ENCODE measurements at places on chromosomes 5 and 9.

- no peak for DNase-seq
These were observed 87.2 kb downstream of the CSNK1G3 start for GRCh38 chr5:123599171-123599570.

- DNase-seq = no peak
These were observed 504.3 kb downstream of the ARHGEF28 start for GRCh38 chr5:74130155-74130897.

- DNase-seq = no peak
These were observed 70.8 kb upstream of the COL5A1 start for GRCh38 chr9:134570711-134571325.

GRCh38 chr9:27888661-27889295 lies 315.5 kb upstream of the C9orf72 start:
- peak; percentile 26 for DNase-seq

DNA sequence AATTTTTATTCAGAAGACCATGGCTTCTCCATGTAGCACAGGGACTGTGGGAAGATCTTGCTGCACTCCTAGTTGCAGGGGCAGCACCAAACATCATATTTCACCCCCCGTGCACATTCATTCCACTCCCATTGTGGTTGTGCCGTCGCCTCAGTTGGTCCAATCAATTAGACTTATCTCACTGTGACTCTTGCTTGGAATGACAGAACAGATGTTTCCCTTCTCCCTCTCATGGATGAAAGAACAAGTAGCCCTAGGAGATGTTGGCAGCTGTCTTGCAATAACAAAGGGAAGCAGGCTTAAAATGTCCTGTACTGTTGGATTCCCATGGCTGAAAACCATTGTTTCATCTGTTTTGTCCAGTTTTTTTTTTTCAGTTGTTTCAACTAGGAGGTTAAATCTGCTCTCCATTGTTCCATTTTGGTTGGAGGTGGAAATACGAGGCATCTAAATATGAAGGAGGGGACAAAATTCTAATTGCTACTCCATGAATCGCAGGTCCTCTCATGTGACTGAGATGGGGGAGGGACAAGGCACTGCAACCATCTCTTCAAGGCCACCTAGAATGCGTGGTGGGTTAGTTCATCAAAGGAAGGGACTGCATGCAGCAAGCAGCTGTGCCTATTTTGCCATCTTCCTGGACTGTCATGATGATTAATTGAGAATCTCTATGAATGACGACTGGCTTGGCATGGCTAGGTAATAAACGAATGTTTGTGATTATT lies 214.4 kb downstream of the NSG2 start:
- no peak for DNase-seq

DNA sequence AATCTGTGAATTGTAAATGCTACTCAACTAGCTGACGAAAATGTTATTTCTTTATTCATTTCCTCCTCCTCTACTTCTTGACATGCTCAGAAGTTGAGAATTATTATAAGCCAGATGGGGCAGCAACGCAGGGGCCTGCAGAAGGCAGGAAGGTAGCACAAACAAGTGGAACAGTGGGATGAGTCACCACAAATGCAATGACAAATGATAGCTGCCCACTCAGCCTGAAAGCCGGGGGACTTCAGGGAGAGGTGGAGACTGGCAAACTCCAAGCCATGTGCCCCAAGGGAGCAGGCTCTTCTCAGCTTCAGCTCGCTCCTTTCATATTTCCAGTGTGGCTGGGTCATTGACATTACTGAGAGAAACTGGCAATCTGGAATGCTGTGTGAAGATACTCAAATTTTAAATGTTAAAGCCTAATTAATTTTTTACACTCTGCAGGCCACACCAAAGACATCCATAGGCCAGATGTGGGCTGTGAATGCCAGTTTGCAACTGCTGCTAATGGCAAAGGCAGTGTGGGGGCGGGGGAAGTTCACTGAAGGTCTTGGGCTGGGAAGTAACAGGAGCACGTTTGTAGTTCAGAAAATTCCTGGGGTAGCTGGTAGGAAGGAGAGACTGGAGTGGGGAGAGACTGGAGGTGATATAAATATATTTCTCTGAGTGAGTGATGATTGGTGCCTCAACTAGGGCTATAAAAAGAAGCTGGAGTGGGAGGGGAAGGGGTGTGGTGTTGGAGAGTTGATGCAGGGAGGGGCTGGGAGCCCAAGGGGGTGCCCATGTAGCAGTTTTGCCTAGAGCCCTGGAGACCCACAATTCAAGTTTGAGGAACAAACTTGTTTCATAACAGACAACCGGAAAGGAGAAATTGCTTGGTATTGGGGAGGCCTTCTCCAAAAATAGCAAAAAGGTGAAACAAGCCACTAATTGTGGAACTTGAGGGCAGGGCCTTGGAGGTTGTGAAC lies 20.8 kb upstream of the ADRB2 start:
- DNase-seq = no peak

- peak; percentile 29 for DNase-seq
These were observed 439.6 kb upstream of the PTGER4 start for GRCh38 chr5:40240111-40240510.

DNA sequence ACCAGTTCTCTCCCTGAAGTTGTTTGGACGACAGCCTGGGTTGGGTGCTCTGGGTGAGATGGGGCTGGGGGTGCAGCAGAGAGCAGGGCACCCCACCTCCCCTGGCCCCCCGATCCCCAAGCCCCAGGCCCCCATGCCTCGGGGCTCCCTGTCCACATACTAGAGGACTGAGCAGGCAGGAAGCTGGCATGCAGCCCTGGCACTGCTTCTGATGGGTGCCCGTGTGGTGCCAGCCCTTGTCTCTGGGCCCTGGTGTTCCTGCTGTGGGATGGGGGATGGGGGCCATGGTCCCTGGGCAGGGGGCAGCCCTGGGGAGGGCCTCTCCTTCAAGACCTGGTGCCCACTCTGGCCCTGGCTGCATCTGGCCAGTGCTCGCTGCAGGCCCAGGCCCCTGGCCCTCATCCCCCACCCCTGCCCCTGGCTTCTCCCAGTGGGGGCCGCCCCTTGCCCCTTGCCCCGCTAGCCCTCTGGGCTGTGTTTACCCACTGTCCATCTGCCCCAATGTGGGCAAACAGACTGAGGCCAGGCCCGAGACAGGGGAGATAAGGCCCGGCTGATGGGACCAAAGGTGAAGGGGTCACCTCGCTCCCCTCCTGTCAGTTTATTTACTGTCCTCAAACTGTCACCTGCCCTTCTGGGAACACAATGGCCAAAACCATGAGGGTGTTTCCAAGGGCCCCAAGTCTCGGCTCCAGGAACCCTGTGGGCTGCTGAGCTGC lies 67.3 kb upstream of the RXRA start:
- no peak for DNase-seq

GRCh38 chr5:58380655-58381054 lies 79.2 kb downstream of the PLK2 start:
- DNase-seq = no peak

- DNase-seq = no peak
These were observed 65.8 kb upstream of the CHD1 start for GRCh38 chr5:98994611-98995010.

DNA sequence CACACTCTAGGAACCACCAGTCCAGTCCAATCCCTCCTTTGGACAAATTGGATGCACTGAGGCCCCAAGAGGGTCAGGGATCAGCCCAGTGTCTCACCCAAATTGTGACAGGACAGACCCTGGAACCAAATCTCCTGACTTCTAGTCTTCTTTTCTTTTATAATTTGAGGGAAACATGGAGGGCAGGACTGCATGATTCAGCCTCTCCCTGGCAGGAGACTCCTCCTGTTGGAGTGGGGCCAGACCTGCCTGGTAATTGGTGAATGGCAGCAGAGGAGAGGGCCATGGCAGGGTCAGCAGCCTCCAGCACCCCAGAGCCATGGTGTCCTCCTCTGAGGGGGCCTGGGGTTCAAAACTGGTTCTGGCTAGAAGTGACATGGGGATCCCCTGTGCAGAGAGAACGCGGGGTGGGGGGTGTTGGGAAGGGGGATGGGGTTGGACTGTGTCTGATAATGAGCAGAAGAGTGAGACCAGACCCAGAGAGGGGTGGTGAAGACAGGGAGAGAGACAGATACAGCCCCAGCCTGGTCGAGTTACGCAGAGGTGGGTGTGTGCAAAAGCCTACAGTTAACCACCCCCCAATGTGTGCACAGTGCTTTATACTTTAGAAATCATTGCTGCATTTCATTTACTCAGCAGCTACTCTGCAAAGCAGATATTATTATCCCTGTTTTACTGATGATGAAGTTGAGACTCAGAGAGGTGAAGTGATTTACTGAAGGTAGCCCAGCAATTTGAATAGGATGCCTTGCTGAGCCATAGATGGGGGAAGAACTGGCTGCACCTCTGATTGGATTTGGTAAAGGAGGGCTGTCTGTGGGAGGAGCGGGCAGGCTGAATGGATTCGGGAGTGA lies 3.8 kb upstream of the SYNPO start:
- DNase-seq = no peak

DNA sequence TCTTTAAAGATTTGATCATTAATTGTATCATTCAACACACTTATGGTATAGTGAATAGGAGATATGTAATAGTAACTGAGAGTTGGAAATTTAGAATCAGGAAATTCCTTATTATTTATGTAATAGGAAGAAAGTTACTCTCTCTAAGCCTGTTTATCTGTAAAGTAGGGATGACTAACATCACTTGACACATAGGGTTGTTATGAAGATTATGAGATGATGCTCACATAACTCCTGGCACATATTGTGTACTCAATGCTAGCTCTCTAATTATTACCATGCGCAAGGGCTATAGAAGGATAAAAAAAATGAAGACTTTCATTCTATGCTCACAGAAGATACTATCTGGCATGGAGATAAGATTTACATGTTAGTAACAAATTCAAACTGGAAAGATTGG lies 149.9 kb downstream of the ISOC1 start:
- DNase-seq = no peak

GRCh38 chr9:38761999-38762398 lies 42.1 kb upstream of the FAM240B start:
- no peak for DNase-seq

DNA sequence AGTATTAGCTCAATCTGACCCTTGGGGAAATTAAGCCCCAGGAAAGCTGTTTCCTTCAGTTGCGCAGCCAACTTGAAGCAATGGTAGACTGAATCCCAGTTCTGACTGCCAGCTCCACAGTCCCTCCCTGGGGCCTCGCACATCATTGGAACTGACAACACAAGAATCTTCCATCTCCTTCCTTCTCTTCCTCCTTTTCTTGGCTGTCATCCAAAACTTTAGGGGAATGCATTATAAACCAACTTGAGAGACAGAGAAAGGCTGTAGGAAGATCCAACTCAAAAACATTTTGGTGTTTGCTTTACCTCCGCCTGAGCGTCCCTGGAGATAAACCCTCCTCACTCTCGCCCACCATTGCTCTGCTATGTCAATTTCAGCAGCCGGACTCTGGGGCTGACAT lies 16.6 kb downstream of the KCNIP1 start:
- DNase-seq = no peak

DNA sequence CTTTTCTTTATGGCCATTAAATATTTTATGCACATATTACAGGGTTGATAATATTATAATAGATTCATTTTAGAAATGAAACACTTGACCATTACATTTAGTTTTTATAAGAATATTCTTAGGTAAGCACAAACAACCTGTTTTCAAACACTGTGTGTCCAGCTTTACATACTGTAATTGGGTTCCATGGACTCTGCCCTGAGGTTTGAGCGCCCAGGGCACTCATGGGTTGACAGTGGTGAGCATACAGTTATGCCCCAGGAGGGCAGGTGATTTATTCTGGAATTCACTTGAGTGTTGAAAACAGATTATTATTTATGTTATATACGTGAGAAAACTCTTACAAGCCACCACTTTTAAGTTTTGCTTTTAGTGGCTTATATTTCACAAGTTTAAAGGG lies 33.7 kb downstream of the TRIO start:
- no peak for DNase-seq

DNA sequence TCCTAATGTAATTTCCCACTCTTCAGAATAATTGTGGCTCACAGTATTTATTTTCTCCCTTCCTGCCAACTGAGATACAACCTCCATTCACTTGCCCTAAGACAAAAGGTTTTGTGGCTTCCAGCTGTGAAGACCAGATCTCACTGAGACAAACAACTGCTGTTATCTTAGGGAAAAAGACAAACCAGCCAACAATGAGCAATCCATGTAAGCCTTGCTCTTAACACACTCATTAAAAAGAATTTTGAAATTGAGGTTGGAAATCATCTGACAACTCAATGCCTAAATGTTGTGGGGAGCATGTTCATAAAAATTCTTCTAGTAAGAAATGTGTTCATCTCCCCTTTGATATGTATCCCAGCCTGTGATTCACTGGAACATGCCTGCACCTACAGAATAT lies 132.9 kb downstream of the ADAMTSL1 start:
- DNase-seq = no peak

DNA sequence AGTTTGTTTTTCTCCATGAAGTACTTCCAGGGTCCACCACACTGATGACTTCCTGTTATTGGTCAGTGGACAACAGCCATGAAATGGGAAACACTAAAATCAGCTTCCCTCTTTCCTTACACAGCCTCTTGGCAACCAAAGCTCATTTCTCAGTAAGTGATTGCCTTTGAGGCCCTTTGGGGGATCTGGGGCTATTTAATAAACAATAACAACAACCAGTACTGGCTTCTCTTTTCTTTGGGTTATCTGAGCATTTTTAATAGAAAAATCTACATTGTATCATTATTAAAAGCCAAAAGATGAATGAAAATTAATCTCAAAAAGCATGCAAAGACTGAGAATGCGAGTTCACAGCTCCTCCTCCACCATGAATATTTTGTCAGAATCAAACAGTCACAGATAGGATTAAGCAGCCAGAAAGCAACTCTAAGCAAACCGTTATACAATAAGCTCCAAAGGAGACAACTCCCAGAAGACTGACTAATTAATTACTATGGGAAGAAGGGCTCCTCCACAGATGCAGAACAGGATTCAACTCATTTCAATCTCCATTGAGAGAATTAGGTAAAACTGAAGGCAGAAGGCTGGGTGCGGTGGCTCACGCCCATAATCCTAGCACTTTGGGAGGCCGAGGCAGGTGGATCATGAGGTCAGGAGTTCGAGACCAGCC lies 68.3 kb downstream of the SERINC5 start:
- no peak for DNase-seq
